SHP77 (cell line): ENCODE measurements at places on chromosomes 3 and 15.

DNA sequence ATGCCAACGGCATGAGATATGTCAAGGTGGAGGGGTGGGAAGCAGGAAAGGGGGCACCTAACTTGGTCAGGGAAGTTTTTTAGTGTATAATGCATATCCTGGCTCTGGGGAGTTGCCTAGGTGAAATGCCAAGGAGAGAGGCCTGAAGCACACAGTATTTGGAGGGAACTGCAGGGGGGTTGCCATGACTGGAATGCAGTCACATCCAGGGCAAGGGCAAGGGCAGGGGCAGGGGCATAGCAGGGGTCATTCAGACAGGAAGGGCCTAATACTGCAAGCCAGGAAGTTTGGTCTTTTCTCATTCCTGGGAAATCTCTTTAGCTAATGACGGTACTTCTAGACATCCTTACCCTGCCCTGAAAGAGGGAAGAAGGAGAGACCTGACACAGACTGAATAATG is 60.5 kb downstream of the MYRIP start:
- DNase-seq, result no peak

- DNase-seq, result no peak
Measured at GRCh38 chr3:14935592-14936345, 11.6 kb upstream of the NR2C2 start.

DNA sequence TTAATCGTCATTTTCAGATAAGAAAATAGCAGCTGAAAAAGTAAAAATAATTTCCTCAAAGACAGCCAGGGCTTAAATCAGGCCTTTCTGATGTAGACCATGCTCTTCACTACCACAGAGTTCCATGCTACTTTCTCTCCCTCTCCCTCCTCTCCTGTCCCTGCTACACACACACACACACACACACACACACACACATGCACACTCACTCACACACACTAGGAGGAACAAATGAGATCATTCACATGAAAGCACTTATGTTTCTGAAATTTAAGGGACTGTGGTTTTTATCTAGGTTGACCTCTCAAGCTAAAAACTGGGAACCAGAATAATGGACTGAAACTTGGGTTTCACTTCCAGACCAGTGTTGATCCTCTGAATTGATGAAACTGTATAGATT is 4.1 kb upstream of the PSMA4 start:
- no peak for DNase-seq

GRCh38 chr3:44058022-44058867 is 183.4 kb upstream of the TOPAZ1 start:
- no peak for DNase-seq

DNA sequence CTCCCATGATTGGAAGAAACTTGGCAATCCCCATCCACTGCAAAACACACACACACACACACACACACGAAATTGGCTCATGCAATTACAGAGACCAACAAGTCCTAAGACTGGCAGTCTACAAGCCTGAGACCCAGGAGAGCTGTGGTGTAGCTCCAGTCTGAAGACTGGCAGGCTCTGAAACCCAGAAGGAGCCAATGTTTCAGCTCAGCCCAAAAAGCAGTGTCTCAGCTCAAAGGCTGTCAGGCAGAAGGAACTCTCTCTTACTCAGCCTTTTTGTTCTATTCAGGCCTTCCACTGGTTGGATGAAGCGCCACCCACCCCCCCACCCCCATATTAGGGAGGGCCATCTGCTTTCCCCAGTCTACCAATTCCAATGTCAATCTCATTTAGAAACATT is 32.1 kb downstream of the MESD start:
- no peak for DNase-seq

DNA sequence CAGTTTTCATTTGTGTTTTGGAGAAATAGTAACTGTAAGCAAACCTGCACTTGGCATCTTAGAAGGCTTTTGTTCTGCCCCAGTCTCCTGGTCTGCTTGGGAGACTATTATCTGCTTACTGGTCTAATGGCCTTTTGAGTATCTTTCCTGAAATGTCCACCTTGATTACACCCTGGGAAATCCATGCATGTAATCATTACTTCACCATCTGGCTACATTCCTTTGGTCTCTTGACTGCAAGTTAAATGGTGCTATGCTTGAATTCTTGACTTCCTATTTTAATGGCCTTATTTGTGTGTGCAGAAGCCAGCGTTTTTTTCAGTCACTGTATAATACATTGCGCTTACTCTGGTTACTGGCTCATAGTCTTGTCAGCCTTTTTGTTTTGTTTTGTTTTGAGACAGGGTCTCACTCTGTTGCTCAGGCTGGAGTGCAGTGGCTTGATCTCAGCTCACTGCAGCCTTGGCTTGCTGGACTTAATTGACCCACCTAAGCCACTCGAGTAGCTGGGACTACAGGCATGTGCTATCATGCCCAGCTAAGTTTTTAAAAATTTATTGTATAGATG is 30.0 kb downstream of the CHD2 start:
- DNase-seq, result no peak

- no peak for DNase-seq
Measured at GRCh38 chr15:50128266-50128665, 9.2 kb upstream of the ATP8B4 start.
